Stimulated activated CD8-positive, alpha-beta memory T cell treated with anti-CD3 and anti-CD28 coated beads, Interleukin-7, amount 100 ng/mL, for 1 hour (primary cell): ENCODE measurements at places on chromosomes 7 and 10.

GRCh38 chr10:97515271-97515978 is 16.7 kb downstream of the UBTD1 start:
- DNase-seq: no peak

DNA sequence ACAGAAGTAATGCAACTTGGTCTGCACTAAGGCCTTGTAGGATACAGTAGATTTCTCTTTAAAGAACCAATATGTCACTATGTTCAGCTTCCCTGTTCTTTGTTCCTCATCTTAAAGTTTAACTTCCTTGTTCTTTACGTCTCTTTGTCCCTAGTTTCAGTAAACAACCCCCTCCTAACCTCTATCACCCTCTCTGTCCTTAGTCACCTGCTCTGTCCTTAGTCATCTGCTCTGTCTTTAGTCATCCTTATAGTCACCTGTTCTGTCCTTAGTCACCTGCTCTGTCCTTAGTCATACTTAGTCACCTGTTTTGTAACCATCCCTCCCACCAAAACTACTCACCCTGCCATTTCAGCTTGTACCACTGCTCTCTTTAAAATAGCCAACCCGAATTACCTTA is 144.6 kb upstream of the TMEM106B start:
- no peak for DNase-seq

DNA sequence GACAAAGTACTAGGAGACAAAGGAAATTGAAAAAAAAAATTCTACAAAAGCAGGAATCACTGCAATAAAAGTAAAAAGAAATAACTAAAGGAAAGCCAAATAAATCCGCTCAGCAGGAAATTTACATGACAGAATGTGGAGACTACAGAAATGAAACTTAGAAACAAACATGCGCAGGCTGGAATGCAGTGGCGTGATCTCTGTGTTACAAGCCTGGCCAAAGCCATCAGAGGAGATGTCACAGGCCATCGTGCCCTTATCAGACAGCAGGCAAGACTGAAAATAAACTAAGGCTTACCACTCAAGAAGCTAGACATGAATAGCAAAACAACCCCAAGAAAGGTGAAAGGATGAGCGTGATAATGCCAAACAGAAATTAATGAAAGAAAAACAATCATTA is 6.3 kb upstream of the CAMK2B start:
- DNase-seq: no peak

- DNase-seq: no peak
Measured at GRCh38 chr10:122730238-122730637, 30.6 kb upstream of the C10orf120 start.
